ENCODE measurements at places on chromosomes 4 and X.

DNA sequence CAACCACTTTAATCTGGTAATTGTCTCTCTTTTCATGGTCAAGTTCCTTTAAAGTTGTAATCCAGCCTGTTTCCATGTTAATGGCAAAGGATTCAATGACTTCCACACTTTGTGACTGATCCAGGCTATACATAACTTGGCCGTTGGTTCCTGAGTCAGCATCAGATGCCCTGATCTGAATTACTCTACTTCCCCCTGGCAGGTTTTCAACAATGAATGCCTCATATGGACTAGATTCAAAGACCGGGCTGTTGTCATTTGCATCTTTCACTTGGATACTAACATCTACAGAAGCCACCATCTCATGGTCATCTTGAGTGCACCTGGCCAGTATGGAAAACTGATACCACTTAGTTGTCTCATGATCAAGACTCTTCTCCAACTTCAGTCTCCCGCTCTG lies 62.6 kb upstream of the MTNR1A start:
- DNase-seq: no peak

GRCh38 chr4:40553995-40554394 lies 75.7 kb downstream of the RBM47 start:
- DNase-seq: no peak

- DNase-seq: no peak
Measured at GRCh38 chr4:43224559-43224958, 332.0 kb downstream of the GRXCR1 start.

- DNase-seq: no peak
Measured at GRCh38 chr4:11232015-11232414, 196.7 kb downstream of the HS3ST1 start.

DNA sequence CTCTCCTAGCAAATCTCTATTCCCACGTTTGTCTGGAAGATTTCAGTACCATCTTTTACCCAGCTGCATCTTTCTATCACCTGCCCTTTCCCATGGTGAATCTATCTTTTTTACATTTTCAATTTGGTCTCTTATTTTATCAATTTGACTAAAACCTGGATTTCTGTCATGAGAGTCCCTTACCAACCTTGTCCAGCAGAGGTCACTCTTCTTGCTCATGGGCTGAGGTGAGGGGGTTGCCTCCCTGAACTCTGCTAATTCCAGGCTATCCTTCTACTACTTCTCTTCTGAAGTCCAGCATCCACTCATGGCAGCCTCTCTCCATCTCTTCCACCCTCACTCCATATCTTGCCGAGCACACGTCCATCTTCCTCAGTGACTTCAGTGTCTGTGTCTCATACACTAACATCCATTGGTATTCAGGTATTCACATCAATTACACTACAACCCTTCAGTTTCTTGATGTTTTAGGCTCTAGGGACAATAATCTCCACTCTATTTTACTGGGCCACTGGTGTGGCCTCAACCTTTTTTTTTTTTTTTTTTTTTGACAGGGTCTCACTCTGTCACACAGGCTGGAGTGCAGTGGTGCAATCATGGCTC lies 17.8 kb upstream of the ZNF827 start:
- DNase-seq: peak; percentile 73

DNA sequence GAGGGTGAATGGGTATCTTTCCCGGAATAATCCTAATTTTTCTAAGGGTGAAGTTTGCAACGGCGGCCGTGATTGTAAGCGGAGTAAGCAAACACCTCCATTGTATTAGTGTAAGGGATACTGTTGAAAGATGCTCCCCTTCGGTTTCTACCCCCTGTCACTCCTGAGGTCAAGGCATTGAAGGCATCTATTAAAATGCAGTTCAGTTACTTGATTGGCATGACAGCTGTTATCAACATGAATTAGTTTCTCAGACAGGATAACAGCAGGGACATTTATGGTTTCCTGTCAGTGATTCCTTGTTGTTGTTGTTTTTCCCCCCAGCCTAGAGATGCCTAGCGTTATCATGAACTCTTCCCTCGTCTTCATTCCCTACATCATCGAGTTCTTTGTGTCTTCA lies 552 bp downstream of the SLC25A14 start:
- DNase-seq: no peak
